ENCODE measurements at places on chromosomes 5 and 9.

DNA sequence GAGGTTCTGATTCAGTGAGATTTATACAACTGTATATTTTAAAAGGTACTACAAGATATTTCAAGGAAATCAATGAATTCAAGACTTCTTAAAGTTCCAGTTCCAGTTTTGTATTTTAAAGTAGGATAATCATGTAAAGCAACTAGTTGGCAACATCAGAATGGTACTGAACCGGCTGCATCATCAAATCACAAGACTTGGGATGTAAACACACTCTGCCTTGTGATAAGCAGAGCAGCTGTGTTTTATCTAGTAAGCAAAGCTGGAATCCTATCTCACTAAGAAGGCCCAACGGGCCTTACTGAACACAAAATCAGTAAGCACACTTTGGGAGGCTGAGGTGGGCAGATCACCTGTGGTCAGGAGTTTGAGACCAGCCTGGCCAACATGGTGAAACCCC lies 327.2 kb upstream of the NREP start:
- no peak for DNase-seq

DNA sequence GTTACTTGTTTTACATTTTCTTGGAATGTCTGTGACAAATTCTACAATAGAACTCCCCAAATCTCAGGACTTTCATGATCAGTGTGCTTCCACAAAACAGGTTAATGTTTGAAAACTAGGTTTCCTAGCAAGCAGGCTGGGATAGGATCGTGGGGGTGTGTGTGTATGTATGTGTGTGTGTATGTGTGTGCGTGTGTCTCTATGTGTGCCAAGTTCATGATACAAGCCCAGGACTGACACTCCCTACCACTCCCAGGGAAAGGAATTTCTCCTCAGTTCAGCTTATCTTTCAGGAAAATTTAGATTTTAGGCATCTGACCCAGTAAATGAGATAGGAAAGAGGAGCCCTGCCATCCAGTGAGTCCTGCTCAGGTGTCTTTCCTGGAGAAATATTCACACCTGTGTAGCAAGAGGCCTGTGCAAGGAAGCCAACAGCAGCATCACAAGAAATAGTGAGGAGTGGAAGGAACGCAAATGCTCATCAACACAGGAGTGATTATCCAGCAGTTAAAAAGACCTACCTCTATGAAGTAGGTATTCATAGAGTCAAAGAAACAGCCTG lies 13.8 kb upstream of the ABLIM3 start:
- no peak for DNase-seq

DNA sequence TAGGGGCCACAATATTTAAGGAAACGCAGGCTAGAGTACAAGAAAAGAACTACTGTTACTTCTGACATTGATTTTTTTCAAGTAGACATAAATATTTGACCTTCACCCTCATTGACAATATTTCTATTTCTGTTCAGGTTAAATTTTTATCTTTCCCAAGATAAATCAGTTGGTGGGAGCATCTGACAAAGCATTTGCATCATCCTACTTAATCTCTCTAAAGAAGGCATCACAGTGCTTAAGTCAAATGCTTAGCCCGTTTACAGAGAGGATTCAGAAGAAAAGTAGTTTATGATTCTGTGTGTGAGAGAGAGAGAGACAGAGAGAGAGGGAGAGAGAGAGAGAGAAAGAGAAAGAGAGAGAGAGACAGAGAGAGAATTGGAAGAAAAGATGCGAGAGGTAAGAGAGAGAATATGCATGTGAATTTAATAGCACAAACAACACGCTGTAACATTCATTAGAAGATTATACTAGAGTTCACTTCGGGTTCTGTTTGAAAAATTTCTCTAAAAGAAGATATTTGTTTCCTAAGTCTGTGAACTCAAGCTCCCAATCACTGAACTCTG lies 1093.3 kb upstream of the CDH6 start:
- DNase-seq: no peak

DNA sequence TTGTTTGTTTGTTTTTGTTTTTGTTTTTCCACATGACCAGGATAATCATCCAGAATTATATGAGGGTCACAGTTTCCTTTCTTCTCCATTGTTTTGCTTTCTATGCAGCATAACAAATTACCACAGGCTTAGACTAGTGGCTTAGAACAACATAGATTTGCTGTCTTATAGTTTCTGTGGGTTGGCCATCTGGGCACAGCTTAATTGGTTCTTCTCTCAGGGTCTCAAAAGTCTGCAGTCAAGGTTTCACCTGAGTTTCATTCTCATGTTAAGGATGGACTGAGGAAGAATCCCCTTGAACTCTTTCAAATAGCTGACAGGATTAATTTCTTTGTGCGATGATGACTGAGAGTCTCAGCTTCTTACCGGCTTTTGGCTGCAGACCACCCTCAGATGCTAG lies 559.8 kb downstream of the PRDM9 start:
- DNase-seq: no peak

- DNase-seq: no peak
Measured at GRCh38 chr5:35212122-35212982, 17.9 kb downstream of the PRLR start.

DNA sequence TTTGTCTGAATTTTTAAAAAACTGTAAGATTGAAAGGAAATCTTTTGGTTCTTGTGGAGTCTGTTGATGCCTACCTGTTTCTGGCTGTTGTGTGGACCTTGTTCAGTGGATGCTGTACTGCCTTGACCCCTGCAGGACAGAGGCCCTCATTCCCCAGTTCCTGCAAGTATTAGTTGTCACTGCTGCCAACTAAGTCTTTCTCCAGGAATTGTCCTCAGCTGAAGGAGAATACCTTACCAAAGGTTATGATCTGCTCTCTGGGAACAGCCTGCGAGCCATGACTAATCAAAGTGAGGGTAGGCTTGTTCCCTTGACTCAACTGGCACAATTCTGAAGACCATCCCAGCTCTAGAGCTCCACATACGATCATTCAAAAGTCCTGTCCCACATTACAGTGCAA lies 145.3 kb upstream of the FST start:
- no peak for DNase-seq

GRCh38 chr5:97778451-97778850 lies 595.4 kb upstream of the RIOK2 start:
- DNase-seq: peak; percentile 51

DNA sequence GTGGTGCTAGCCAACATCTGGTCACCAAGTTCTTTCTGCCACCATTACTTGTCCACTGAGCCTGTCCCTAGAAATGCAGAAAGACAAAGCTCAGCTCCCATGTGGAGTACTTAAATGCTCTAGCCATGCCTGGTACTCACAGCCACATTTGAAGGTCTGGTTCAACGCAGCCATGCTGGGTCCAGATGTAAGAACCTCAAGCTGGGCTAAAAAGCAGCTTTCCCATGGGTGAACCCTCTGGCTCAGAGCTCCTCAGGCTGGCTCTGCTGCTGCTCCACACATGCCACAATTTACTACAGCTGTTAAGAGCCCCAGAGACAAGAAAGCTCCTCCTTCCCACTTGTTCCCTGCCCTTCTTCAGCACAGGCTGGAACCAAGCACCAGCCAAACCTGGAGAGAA lies 97.1 kb upstream of the LRRTM2 start:
- no peak for DNase-seq

GRCh38 chr5:176530393-176530982 lies 6.7 kb downstream of the RNF44 start:
- no peak for DNase-seq

GRCh38 chr5:170846416-170846815 lies 15.4 kb upstream of the RANBP17 start:
- peak; percentile 27 for DNase-seq
